ENCODE measurements at places on chromosomes 11 and 22.

DNA sequence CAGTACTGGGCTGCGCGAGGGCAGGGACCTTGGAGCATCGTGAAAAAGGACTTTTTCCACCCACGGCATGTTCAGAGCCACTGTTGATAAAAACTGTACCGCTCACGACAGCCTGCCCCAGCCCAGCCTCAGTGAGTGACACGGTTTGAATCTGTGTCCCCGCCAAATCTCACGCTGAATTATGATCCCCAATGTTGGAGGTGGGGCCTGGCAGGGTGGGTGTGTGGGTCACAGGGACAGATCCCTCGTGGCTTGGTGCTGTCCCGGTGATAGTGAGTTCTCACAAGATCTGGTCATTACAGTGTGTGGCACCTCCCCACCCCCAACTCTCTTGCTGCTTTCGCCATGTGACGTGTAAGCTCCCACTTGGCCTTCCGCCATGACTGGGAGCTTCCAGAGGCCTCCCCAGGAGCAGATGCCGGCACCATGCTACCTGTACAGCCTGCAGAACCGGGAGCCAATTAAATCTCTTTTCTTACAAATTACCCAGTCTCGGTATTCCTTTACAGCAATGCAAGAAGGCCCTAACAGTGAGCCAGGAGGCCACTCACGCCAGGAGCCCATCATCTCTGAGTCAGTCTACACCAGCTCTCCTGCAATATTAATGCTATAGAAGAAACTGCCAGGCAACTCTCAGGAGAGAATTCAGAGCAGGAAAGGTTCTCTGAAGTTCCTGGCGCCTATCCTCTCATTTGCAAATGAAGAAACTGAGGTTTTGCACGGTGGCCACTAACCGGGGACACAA is 1.3 kb downstream of the TOLLIP start:
- no peak for DNase-seq

- no peak for DNase-seq
These were observed 164.0 kb downstream of the MN1 start for GRCh38 chr22:27637604-27638003.

GRCh38 chr22:27133681-27134314 is 476.4 kb downstream of the MIAT start:
- DNase-seq, result no peak

DNA sequence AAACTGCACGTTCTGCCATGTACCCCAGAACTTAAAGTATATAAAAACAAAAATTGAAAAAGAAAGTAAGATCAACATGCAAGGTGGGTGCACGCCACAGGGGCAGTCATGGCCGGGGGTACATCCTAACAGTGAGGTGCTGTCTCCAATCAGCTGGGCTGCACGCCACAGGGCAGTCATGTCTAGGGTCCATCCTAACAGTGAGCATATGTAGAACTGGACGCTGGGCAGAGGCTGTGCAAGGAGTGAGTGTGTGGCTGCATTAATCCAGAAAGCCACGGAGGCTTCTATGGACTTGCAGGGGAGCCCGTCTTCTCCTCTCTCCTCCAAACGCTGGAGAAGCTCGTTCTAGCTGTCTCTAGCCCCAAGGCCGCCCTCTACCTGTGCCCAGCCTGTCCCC is 1105.0 kb downstream of the BRD1 start:
- no peak for DNase-seq

- DNase-seq, result no peak
These were observed 14.9 kb downstream of the MMP20 start for GRCh38 chr11:102610200-102610599.

- no peak for DNase-seq
These were observed 420.7 kb upstream of the CADM1 start for GRCh38 chr11:115924744-115925567.

DNA sequence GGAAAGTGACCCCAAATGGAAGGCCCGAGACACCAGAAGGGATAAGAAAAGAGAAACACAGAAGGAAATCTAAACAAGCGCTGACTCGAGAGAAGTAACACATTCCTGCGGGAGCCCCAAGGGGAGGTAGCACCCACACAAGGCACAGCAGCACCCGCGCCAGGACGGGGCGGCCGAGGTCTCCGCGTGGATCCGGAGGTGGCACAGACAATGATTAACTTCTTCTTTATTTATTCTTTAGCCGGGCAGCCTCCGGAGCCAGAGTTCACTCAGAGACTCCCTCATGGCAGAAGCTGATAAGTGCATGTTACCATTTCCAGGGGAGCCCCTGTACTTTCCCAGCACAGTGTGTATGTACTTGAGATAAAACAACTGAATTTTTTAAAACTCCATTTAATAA is 5.1 kb downstream of the TOLLIP start:
- DNase-seq, result no peak

DNA sequence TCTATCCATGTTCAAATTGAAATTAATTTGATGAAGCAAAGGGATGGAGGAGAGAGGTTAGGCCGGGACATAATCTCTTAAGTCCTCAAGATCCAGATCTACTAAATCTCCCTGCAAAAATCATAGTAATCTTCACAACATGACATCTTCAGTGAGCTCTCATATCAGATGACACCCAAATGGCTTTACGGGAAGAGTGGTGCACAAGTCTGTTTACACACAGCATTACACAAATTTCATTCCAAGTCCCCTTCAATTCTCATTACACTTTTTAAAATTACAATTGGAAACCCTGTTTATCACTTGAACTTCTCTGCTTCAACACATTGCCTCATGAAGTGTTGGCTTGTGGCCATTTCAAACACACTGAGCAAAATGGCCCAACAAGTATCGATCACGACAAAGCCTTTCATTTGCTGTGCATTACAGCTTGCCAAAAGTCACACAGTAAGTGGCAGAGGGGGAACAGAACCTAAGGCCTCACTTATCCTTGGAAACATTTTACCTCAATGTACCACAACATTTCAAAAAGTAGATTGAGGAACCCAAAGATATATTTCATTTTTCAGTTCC is 17.9 kb upstream of the TPH1 start:
- DNase-seq, result peak; percentile 95

GRCh38 chr22:30169002-30169401 is 77.6 kb downstream of the LIF start:
- no peak for DNase-seq

GRCh38 chr22:24459911-24460310 is 32.5 kb downstream of the ADORA2A start:
- no peak for DNase-seq

GRCh38 chr11:63764340-63764678 is 4.3 kb downstream of the ZFTA start:
- no peak for DNase-seq

- no peak for DNase-seq
These were observed 103.3 kb upstream of the KCNA4 start for GRCh38 chr11:30120045-30120589.

- DNase-seq, result no peak
These were observed 35.5 kb upstream of the VWA5A start for GRCh38 chr11:124079631-124080326.

DNA sequence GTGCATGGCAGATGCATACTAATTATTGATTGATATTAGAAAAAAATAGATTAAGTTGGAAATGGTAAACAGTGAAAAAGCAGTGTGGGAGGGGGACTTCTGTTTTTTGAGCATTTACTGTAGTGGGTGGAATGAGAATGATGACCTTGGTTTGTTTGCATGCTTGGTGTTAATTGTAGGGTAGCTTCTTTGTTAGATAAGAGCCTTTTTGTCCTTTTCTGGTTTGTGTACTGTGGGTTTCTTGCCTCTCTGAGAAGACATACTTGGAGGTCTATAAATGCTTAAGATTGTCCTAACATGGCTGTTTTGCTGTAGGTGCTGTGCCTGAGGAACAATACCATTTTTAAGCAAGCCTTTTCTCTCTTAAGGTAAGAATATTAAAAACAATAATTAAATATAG is 17.0 kb downstream of the MRPL48 start:
- no peak for DNase-seq

GRCh38 chr11:65575568-65576231 is at the start of gene EHBP1L1:
EHBP1L1 (plus strand) TSS chr11:65576053; CDS start chr11:65576303, 250 bp downstream.
- DNase-seq, result peak; percentile 59

Measured in NCI-H2081 (cell line).